Esophagus squamous epithelium (tissue), 5 donors: ENCODE measurements at places on chromosomes 16 and 17.

DNA sequence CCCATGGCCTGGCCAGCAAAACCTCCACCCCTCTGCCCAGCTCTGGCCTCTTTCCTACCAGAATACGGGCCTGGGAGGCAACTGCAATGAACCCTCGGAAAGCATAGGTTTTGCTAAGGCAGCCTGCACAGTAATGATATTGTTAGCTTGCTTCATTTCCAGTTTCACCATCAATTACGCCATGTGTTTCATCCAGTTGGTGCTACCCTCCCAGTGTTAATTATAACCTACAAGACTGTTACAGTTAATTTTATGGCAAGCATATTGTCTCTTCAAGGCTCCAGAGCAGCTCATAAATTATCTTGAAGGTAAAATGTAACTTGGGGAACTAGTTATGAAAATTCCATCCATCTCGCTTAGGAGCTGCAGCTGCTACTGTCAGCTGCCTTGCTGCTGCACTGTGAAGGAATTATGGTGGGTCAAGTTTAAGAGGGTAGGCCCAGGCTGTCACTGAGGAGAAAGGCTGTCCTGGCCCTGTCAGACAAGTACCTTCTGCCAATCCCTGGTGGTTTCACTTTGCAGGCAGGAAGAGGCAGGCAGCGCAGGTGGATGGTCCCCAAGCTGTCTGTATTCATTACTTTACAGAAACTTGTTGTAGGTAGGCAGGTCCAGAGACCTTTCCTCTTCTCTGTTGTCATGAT lies 242.9 kb downstream of the FTO start:
- no peak overlapping the region for H3K27ac ChIP-seq
- no peak overlapping the region for H3K4me3 ChIP-seq
- no peaks in the 10 kb centered on the region for H3K27me3 ChIP-seq
- H3K36me3 ChIP-seq = no peaks in the 10 kb centered on the region

DNA sequence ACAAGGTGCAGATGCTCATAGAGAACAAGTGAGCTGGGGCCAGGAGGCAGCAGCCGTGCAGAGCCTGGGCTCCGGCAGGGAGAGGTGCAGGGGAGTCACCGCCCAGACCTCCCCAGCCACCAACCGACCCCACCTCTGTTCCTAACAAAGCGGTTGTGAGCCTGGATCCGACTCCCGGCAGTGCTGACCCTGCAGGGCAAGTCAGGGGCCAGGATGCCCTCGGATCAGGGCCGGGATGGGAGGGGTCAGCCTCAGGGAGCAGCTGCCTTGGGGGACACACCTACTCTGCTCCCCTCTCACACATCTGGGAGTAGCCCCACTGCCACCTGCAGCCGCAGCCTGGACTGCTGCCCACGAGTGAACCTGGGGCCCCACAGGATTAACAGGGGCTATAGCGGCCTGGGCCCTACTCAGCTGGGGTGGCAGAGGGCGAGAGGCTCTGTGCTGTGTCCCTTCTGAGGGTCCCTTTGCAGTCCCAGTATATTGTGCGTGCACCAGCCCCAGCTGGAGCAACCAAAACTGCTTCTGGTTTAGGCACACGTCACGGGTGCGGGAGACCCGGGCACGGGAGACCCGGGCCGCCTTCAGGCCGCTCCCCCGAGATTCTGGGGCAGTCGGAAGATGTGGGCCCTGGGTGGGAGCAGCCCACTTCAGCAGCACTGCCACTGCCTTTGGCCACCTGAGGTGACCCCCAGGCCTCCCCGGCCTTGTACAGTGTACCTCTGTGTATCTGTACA lies 21.2 kb downstream of the MNT start:
- H3K27ac ChIP-seq = no peak overlapping the region
- no peaks in the 10 kb centered on the region for H3K4me1 ChIP-seq
- peaks cover 17% of the 10 kb centered on the region for H3K36me3 ChIP-seq

GRCh38 chr16:78998879-78999278 lies 601.7 kb downstream of the MAF start:
- no peak overlapping the region for H3K27ac ChIP-seq
- H3K36me3 ChIP-seq = no peaks in the 10 kb centered on the region
- H3K4me1 ChIP-seq = no peaks in the 10 kb centered on the region

DNA sequence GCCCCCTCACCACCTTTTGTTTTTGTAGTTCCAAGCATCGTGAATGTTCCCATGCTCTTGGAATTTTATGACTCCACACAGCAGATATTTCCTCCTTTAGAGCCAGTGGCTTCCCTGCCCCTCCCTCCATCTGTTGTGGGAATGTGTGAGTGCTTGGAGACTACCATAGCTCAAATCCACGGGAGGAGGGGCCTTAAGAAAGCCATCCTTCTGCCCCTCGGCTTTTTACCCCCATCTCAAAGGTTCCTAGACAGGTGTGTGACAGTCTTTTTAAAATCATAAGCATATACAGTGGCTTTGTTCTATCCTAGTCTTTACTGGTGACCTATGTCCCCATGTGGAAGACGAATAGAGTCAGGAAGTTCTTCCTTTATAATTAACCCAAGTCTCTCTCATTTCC lies 47.2 kb downstream of the YPEL2 start:
- H3K36me3 ChIP-seq = no peaks in the 10 kb centered on the region
- peak overlapping the region; percentile 82 for H3K27ac ChIP-seq
- H3K27me3 ChIP-seq = no peaks in the 10 kb centered on the region

DNA sequence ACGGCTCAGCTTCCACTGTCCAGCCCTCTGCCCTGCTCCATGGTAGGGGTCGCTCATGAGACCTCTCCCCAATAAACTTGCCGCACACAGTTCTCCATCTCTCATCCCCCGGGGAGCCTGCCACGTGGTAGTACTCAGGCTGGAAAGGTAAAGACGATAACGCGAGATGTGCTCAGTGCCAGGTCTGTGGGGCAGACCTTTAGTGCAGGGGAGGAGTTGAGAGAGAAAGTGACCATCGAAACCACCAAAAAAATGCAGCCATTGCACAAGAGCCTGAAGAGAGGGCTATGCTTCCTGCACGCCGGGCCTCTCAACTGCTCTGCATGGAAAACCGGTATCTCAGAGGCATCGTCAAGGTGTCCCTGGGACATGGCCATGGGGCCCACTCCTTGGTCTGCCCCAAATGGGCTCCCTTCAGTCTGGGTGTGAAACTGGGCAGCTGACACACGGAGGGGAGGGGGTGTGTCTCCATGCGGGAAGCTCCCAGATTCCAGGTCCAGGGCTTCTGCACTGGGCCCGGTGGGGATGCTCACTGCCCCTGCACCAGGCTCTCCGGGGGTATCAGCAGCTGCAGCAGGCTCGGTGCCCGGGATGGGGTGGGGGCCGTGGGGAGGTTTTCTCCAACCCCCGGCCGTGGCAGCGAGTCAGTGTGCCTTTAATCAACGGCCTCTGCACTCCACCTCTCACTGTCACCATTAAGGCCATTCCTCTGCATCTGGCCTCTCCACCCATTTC lies 4.7 kb upstream of the AANAT start:
- H3K4me1 ChIP-seq = peaks cover 4% of the 10 kb centered on the region
- no peak overlapping the region for H3K27ac ChIP-seq

GRCh38 chr17:82076785-82077591 lies 11.4 kb upstream of the DUS1L start:
- no peak overlapping the region for H3K27ac ChIP-seq
- H3K36me3 ChIP-seq = peaks cover 28% of the 10 kb centered on the region
- no peak for DNase-seq
- no peaks in the 10 kb centered on the region for H3K27me3 ChIP-seq
- no peak overlapping the region for H3K4me3 ChIP-seq

- H3K27me3 ChIP-seq = no peaks in the 10 kb centered on the region
- H3K4me3 ChIP-seq = no peak overlapping the region
- no peak overlapping the region for H3K27ac ChIP-seq
- no peaks in the 10 kb centered on the region for H3K36me3 ChIP-seq
These were observed 50.8 kb upstream of the ZCCHC14 start for GRCh38 chr16:87543436-87544191.
